Testis (tissue), 5 donors: ENCODE measurements at places on chromosomes 1 and 21.

DNA sequence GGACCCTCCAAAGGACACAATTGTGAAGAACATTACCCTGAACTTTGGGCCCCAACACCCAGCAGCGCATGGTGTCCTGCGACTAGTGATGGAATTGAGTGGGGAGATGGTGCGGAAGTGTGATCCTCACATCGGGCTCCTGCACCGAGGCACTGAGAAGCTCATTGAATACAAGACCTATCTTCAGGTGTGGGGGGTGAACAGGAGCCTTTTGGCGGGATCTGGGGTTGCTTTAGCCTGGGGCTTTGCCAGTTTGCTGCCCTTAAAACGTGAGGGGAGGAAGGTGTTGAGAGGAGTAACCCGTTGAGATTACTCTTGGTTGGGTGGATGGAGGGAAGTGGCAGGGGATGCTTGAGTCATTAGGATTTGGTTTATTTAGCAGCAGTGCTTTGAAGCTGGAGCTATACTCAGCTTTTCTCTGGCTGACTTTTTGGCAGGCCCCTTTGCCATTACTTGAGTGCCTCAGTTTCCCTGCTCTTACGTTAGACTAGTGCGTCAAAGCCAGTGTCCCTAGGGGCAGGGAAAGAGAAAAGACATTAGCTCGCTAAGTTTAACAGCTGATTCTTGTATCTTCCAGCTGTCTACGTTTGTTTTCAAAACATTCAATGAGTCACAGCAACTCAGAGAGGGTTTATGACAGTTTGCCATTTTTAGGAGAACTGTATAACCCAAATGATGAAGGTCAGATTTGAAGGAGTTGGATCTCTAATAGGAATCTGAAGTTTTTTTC, 4.4 kb downstream of the NDUFS2 start:
- no peak for DNase-seq

GRCh38 chr1:229150518-229150917, 120.4 kb upstream of the RAB4A start:
- DNase-seq = no peak

DNA sequence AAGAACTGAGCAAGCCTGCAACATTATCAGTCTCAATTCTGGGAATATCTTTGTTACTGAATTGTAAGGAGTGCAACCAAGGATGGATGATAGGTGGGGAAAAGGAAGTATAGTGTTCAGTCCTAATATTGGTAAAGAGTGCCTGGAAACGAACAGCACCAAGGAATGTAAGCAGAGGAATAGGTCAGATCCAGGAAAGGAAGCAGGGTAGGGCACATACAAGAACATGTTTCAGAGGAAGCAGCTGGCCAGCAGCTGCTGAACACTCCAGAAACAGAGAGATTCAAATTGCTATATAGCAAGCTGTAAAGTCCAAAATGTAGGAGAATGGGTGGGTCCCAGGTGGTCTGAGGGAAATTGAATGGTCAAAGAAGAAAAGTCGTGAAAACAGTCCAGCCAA, 37.9 kb downstream of the CRB1 start:
- no peak for DNase-seq

GRCh38 chr1:171424494-171424893, 60.8 kb upstream of the PRRC2C start:
- DNase-seq = no peak

DNA sequence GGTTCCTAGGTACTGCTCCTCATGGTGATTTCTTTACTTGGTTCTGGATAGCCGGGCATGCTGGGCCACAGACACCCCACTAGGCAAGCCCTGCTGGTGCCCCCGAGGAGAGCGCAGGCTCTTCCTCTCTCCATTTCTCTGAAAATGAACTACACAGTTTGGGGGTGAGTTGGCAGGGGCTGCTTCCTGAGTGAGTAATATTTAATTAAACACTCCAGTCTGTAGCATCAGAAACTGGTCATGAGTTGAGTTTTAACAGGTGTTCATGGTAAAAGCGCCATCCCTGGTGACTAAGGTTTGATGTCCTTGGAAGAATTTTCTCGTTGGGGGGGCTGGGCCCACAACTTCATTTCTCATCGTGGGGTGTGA, 1.7 kb downstream of the SPSB1 start:
- DNase-seq = no peak

DNA sequence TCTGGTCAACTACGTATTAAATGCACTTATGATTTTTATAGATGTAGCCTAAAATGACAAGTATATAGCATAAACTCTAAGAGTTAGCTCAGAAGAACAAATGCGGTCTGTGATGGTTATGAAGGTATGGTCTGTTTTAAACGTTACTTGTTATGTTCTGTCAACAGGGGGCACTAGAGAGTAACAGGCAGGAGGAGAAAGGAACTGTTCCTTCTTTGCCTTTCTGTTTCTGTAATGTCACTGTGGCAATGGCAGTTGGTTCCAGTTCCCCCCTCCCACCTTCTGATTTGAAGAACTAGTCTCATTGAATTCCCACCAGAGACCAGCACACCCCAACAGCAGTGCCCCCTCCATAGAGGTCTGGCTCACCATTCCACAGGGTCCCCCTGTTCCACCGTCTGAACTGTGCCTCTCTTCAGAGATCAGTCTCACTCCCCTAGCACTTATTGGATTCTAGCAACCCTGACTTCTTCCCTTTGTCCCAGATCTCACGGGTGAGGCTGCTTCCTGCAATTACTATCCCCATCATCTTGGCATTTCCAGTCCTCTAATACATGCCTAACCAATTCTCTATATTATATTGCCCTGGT, 14.0 kb downstream of the KRTAP24-1 start:
- no peak for DNase-seq

GRCh38 chr1:87274851-87275250, 53.8 kb upstream of the LMO4 start:
- DNase-seq = no peak

DNA sequence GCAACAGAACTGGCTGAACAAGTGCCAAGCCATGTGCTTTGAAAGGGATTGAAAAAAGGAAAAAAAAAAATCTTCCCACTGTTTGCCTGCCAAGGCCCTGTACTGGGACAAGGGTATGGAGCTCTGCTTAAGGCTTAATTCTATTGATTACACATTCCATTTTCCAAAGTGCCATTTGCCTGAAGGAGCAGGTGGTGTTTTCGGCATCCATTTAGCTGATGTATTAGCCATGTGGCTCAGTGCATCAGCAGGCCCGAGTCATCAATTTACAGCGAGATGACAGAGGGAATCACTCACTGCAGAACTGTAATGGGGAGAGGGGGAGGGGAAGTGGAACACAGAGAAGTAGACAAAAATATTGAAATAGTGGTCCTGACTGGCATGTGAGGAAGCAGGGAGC, 144.2 kb upstream of the BEND5 start:
- DNase-seq = no peak

- DNase-seq = no peak
Observed at GRCh38 chr1:245337829-245338484, 183.2 kb downstream of the KIF26B start.

GRCh38 chr1:48018799-48019198, 21.6 kb upstream of the TRABD2B start:
- DNase-seq = no peak

DNA sequence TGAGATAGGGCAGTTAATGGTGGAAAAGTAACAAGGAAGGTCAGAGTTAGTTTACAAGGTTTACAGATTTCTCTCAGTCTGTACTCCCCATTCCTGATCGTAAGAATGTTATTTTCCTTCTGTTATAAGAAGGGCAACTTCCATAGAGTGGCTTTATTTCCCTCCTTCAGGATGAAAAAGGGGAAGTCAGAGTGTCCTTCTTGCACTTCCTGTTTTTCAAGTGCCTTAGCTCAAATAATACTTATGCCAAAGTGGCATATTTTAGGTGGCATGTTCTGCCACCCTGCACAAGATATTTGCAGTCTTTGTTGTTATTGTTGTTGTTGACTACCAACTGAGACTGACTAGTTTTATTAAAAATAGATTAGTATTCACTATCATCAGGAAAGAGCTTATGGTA, 730.7 kb upstream of the ADGRL4 start:
- no peak for DNase-seq

GRCh38 chr1:182855911-182856310, 16.8 kb downstream of the DHX9 start:
- DNase-seq = no peak

GRCh38 chr1:2009101-2010053, 5.8 kb upstream of the CFAP74 start:
- DNase-seq = no peak

GRCh38 chr21:18677632-18678031, 274.0 kb upstream of the TMPRSS15 start:
- DNase-seq = no peak

DNA sequence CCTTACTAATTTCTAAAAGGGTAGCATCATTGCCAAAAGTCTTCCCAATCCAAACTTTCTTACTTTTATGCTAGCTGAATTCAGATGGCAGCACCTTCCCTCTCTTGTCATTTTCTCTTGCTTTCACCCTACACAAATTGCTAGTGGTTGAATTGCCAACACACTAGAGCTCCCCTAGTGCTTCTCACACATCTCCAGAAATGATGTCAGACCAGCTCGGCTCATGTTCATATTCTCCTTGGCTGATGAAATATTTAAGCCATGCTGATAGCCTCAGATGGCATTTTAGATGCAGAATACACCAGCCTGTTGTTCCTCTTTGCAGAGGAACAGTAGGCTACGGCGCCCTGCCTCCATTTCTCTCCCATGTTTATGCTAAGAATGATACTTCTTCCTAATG, 256.9 kb downstream of the PTBP2 start:
- no peak for DNase-seq

DNA sequence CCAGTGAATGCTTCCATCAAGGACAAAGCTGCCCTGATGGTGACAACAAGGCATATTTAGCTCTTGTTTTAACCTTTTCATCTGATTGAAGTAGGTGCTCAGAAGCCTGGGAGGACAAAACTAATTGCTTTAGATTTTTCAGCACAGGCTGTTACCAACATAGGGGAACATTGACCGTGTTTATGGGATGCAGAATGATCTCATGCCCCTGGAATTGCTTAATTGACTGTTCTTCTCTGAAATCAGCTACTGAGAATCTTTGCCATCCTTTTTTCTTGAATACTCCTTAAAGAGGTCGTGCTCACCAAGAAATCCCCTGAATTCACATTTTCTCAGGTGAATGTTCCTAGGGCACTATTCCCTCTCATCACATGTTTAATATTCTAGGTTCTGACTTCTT, 95.9 kb upstream of the CCDC190 start:
- DNase-seq = no peak

DNA sequence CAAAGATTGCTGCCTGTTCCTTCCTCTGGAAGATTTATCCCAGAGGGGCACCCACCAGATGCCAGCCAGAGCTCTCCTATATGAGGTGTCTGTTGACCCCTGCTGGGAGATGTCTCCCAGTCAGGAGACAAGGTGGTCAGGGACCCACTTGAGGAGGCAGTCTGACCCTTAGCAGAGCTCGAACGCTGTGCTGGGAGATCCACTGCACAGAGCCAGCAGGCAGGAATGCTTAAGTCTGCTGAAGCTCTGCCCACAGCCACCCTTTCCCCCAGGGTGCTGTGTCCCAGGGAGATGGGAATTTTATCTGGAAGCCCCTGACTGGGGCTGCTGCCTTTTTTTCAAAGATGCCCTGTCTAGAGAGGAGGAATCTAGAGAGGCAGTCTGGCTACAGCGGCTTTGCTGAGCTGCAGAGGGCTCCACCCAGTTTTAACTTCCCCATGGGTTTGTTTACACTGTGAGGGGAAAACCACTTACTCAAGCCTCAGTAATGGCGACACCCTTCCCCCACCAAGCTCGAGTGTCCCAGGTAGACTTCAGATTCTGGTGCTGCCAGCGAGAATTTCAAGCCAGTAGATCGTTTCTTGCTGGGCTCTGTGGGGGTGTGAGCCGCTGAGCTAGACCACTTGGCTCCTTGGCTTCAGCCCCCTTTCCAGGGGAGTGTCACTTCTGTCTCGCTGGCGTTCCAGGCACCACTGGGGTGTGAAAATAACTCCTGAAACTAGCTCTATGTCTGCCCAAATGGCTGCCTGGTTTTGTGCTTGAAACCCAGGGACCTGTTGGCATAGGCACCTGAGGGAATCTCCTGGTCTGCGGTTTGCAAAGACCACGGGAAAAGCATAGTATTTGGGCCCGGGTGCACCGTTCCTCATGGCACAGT, 51.1 kb upstream of the PDC start:
- DNase-seq = no peak

DNA sequence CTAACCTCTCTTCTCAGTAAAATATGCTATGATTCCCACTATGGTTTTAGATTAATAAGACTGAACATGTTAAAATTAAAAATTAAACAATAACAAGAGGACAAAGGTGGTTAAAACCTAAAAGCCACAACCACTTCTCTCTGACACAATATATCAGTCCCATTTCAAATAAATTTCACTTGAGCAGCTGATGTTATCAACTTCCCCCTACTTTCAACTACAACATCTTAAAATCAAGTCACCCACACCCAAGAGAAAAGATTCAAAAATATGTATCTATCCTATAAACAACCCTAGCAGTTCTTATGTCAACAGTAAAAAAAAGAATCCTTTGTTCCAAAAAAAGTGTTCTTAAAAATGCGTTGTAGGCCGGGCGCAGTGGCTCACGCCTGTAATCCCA, 7.5 kb downstream of the PUM1 start:
- DNase-seq = no peak

GRCh38 chr1:184409011-184409410, 22.2 kb downstream of the C1orf21 start:
- DNase-seq = no peak

DNA sequence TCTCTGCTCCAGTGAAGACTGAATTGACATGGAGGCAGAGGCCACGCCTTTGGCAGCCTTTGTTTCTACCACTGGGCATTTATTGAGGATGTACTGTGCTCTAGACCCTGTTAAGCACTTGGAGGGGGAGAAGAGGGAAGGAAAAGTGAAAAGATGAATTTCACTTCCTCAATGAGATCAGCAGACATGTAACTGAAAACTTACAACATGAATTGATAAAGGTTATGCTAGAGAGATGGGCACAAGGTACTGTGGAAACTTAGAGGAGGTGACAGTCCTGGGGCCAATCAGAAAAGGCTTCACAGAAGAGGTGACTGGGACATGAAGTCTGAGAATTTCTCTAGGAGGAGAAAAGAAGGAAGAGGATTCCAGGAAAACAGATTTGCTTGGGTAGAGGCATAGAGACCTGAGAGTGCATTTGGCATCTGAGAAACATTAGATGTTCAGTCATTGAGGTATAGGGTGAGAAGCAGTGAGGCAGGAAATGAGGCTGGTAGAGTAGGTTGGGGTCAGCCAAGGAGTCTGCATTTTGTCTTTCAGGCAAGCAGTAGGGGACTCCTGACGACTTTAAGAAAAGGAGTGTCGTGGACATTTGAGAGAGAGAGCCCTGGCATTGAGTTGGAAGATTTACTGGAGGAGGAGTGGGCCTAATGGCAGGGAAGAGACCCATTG, 113.0 kb downstream of the SYT2 start:
- DNase-seq = no peak

GRCh38 chr1:8847990-8848389, 30.5 kb downstream of the ENO1 start:
- no peak for DNase-seq

- DNase-seq = no peak
Observed at GRCh38 chr21:16330908-16331268, 601.1 kb downstream of the USP25 start.
